ENCODE measurements at places on chromosomes 11 and 22.

GRCh38 chr22:18082467-18082866, 4.7 kb downstream of the PEX26 start:
- DNase-seq = no peak

DNA sequence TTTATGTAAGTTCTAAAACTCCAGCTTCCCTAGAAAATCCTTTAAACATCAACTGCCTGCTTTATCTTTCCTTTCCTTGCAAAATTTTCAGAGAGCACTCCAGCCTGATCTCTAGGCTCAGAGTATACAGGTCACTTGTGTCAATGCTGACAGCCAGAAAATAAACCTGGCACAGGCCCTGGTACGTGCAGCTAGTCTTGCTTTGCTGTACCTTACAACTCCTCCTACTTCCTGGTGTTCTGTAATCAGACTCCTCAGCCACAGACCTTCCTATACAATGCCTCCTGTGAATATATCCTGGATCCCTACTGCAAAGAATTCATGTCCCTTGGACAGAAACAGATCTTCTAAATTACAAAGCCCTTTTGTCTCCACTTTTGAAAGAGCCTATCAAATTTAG, 24.2 kb upstream of the TMEM123 start:
- DNase-seq = peak; percentile 38

DNA sequence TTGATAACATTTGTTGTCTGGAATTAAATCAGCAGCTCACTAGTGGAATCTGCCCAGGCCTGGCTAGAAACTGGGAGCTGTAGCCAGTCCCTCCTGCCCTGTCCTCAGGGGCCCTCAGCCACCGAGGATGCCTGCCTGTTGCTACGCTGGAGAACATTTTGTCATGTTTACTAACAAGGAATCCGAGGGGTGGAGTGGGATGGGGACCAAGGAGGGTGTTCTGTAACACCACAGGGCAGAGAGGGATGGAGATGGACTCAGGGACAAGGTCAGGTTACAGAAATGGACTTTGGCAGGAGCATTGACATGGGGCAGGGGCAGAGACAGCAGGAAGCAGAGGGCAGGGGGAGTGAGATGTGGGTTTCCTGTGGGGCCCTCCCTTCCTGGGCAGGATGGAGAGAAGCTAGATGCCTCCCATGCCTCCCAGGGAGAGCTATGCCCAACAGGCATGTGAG, 45.8 kb upstream of the AMPD3 start:
- no peak for DNase-seq

- no peak for DNase-seq
Measured at GRCh38 chr11:6474806-6475500, 1.2 kb upstream of the TRIM3 start.

DNA sequence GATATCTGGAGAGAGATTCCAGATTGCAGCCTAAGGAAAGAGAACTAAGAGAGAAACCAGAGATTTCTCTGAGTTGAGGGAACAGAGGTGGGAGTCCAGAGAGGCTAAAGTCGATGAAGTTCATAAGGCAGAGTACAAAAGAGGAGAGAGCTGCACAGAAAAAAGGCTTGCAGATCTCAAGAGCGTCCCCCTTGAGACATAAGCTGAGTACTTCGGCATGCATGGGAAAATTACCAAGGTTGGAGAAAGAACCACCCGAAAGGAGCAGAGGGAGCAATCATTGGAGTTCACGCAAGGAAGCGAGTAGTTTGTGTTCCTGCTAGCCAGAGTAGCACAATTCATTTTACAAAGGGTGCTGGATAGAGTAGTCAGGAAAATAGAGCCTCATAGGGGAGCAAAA, 293.5 kb downstream of the TMEM135 start:
- no peak for DNase-seq

- DNase-seq = no peak
Measured at GRCh38 chr22:20141186-20142077, 9.4 kb downstream of the CCDC188 start.

- DNase-seq = no peak
Measured at GRCh38 chr22:36322602-36322915, 65.2 kb downstream of the MYH9 start.

DNA sequence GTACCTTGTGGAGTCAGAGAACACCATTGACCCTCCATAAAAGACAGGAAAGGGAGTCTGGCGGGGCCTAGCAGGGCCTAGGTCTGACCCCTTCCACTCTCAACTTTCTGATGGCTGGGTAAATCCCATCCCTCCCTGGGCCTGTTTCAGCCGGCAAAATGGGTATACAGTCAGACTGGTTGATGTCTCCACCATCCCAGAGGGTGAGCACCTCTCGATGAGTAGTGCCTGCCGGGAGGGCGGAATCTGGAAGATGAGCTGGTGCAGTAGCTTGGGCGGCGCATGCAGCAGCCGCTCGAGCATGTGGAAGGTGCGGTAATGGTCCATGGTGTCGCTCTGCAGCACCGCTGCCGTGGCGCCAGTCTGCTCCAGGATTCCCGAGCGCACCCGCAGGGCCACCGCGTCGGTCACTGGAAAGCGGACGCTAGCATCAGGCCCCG, 528 bp downstream of the FIBP start:
- DNase-seq = peak; percentile 32

DNA sequence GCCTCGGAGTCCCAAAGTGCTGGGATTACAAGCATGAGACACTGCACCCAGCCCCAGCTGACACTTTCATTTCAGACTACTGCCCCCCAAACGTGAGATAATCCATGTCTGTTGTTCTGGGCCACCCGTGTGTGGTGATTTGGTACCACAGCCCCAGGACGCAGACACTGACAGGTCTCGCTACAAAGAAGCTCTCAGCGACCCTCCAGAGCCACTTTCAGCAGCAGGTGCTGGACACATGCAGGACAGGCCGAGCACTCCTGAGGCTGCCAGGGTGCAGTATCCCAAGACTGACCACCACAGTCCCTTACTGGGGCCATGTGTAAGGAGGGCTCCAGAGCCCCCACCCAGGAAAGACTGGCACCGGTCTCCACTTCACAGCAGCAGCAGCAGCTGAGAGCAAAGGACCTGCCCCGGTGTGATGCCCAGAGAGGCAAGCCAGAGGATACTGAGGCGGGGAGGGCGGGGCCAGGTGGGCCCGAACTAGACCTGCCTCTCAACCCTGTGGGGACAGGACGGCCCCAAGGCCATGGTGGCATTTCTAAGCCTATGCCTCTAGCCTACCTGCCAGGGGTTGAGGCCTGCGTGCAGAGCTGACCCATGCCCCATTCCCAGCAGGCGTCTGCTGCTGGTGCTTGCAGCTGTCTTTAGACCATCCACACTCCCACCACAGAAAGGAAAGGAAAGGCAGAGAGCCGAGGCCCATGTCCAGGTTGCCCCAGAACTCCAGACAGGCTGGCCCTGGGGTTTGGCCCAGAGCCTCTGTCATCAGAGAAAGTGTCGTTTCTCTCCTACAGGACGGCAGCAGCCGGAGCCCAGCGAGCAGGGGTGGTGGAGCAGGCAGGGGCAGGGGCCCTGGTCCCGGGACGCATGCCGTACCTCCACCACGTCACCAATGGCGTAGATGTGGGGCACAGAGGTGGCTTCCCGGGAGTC, 28.0 kb upstream of the GNB1L start:
- DNase-seq = no peak

- DNase-seq = no peak
Measured at GRCh38 chr11:94773842-94774241, 5.7 kb downstream of the AMOTL1 start.

DNA sequence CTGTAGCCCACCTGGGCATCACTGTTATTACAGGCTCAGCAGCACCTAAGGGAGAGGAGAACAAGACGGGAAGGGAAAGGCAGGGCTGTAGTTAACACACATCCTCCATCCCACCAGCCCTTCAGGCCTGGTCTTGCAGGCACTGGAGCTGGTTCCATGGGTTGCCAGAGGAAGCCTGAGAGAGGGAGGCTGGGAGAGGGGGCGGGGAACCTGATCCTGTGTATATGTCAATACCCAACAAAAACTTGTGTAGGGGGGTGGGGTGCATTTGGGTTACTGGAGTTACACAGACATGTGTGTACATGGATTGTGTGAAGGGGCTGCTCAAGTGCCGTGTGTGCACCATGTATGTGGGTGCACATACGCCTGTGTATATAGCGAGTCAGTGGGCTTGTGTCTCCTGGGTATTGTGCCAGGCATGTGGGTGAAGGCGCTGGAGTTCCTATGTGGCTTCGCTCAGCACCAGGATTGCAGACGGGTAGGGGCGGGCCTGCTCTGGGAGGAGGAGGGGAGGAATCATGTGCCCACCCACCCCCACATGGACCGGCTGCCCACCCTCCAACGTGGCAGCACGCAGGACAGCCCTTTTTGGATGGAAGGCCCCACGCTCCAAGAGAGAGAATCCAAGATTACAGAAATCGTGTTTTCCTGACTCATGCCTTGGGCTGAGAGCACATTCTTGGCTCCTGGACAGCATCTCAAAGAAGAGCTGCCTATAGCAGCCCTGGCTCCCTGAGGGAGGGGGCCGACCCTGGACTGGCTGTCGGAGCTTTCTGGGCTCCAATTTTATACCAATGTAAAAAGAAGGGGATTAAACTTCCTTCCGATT, 4.2 kb upstream of the SERPINH1 start:
- DNase-seq = no peak

GRCh38 chr11:116396331-116396730, 376.5 kb downstream of the BUD13 start:
- no peak for DNase-seq

DNA sequence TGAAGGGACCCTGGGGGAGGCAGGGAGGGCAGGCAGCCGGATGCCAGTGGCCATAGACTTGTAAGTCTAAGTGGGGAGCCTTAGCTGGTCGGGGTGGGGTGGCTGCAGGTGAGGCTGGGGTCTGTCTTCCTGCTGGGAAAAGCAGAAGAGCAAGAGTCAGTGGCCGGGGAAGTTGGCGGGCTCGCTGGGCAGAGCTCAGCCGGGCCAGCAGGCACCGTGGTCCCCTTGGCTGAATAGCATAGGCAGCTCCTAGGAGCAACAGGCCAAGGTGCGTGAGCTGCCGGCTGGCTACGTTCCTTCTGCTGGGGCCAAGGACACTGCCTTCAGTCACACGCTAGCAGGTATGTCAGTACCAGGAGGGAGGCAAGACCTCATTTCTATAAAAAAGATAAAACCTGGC, 67.8 kb upstream of the A4GALT start:
- DNase-seq = no peak

DNA sequence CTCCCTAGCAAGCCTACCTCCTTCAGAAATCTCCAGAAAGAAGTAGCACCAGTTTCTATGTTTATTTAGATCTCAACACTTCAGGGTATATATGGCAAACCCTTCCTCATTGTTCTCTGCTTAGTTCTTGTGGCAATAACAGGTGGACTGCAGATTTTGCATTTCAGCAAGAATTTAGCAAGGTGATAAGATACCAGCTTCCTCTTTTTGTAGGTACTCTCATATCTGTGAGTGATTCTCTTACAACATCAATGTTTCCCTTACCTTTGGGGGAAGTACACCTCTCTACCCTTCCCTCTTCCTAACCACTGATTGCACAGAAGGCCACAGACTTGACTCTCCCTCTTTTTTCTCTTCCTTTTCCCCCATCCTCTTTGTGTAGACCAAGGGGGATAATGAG, 230.9 kb upstream of the SESN3 start:
- no peak for DNase-seq

DNA sequence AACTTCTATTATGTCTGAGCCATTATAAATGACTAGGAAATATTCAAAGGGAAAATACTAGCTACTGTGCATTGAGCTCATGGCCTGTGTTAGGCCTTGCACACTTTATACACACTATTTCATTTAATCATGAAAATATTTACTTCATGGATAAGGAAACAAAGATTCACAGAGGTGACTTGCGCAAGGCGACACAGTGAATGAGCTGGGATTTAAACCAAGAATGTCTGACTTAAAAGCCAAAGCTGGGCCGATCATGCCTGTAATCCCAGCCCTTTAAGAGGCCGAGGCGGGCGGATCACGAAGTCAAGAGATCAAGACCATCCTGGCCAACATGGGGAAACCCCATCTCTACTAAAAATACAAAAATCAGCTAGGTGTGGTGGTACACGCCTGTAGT, 231.5 kb downstream of the MIAT start:
- no peak for DNase-seq

- no peak for DNase-seq
Measured at GRCh38 chr11:124415356-124415923, 9.2 kb downstream of the OR8B4 start.

DNA sequence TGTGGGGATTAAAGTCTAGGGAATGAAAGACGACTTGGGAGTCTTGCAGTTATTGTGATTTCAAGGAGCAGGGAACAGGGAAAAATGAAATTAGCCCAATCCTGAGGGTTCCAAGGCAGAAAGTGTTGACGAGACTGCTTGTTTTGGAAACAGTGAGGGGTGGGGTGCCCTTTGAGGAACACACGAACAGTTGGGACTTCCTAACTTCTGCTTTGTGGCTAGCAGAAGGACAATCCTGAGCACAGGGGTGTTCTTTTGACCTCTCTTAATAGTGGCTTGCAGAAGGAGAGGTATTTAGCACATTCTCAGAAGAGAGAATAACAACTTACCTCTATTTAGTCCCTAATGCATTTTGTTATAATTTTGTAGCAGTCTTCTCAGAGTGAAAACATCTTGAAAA, 545.9 kb upstream of the ARHGAP42 start:
- no peak for DNase-seq

- no peak for DNase-seq
Measured at GRCh38 chr22:37484480-37485394, 1.4 kb downstream of the MFNG start.

DNA sequence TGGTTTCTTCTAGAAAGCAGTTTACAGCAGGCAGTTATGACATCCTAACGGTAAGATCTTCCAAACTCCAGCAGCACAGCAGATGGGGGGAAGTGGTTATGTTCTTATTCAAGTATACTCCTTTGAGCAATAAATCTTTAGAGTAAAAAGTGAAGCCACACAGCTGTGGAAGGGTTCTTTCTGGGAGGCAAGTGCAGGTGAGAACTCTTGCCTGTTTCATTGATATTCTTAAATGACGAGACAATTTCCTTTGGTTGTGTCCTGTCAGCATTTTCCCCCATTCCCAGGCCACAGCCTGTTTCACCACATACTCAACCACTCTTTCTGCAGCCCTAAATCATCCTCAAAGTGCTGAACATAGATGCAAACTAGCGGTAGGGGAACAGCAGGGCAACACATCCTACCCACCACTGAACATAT, 207.3 kb upstream of the MTNR1B start:
- no peak for DNase-seq

GRCh38 chr11:94708642-94709041, 59.5 kb upstream of the AMOTL1 start:
- no peak for DNase-seq

GRCh38 chr11:23370580-23371275, 510.5 kb upstream of the CCDC179 start:
- DNase-seq = no peak

DNA sequence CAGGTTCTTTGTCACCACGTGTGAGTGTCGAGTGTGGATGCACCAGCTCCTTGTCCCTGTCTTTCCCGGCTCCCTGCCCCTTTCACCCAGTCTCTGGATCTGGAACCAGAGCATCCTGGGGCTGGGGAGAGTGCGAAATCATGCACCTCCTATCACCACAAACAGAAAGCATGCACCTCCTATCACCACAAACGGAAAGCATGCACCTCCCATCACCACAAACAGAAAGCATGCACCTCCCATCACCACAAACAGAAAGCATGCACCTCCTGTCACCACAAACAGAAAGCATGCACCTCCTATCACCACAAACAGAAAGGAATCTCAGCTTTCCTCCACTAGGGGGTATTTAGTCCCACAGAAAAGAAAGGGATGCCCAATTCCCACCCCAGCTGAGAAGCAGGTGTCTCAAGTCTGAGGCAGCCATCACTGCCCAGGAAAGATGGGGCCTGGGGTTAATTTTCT, 5.9 kb upstream of the GLB1L3 start:
- no peak for DNase-seq

- no peak for DNase-seq
Measured at GRCh38 chr22:35072925-35073324, 7.0 kb downstream of the ISX start.

- no peak for DNase-seq
Measured at GRCh38 chr11:102534261-102534872, 3.8 kb upstream of the MMP7 start.

Data from Calu3 (cell line).